ENCODE measurements at places on chromosomes 2 and 18.

GRCh38 chr2:67871686-67872412, 191.0 kb downstream of the C1D start:
- no peak for DNase-seq

DNA sequence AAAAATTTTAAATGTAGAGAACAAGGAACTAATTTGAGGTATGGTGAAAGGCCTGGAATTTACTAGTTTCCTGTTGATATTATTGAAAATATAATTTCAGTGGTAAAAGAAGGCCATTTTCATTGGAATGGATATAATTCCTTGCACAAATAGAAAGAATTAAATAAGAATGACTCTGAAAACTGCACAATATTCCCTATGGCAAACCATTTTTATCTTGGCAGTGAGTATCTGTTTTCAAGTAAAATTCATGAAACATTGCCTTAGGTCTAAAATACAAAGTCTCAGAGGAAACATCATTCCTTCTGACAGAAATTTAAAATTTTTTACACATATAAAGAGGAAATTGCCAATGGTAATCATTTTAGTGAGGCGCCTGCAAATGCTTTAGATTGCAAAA, 1468.3 kb downstream of the LRP1B start:
- DNase-seq: no peak

- DNase-seq: no peak
Measured at GRCh38 chr2:11305958-11306357, 38.5 kb downstream of the ROCK2 start.

- DNase-seq: no peak
Measured at GRCh38 chr18:42574871-42575270, 540.6 kb downstream of the RIT2 start.

GRCh38 chr2:233434666-233435330, 80.5 kb downstream of the DGKD start:
- no peak for DNase-seq

DNA sequence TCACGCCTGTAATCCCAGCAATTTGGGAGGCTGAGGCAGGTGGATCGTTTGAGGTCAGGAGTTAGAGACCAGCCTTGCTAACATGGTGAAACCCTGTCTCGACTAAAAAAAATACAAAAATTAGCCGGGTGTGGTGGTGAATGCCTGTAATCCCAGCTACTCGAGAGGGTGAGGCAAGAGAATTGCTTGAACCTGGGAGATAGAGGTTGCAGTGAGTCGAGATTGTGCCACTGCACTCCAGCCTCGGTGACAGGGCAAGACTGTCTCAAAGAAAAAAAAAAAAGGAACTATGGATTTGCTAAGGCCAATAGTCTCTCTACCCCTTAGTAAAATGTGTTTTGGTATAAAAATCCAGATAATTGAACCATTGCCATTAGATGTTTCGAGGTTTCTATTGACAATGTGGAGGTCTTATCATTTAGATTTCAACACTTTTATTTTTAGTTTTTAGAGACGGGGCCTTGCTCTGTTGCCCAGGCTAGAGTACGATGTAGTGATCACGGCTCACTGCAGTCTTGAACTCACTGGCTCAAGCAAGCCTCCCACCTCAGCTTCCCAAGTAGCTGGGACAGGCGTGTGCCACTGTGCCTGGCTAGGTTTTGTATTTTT, 1.1 kb upstream of the TXNDC2 start:
- DNase-seq: no peak

- no peak for DNase-seq
Measured at GRCh38 chr2:221501210-221501882, 70.8 kb downstream of the EPHA4 start.

DNA sequence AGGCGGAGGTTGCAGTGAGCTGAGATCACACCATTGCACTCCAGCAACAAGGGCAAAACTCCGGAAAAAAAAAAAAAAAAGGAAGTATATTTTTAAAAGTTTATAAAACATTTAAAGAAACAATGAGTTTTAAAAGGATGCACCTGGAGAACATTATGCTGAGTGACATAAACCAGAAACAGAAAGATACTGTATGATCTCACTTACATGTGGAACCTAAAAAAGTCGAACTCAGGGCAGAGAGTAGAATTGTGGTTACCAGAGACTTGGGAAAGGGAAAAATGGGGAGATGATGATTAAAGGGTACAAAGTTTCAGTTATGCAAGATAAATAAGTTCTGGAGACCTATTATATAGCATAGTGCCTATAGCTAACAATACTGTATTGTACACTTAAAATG, 52.8 kb upstream of the RTN4 start:
- DNase-seq: no peak

GRCh38 chr2:208099682-208100470, 24.4 kb downstream of the CRYGD start:
- DNase-seq: no peak

DNA sequence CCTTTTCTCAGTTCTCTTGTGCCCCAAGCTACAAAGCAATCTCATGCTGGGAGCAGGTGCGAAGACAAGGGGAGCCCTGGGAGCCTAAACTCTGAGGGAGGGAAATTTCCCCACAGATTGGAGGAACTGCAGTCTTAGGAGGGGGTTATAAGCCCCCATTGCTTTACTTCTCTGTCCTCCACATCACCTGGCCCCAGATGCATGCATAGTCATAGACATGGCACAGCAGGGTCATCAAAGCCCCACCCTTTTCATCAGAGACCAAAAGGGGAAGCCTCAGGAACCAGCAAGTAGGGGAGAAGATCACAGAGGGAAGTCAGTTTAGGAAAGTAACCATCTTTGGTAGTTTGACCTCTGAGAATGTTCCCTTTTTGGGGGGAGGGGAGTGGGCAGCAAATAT, 33.7 kb downstream of the LANCL1 start:
- DNase-seq: peak; percentile 16

DNA sequence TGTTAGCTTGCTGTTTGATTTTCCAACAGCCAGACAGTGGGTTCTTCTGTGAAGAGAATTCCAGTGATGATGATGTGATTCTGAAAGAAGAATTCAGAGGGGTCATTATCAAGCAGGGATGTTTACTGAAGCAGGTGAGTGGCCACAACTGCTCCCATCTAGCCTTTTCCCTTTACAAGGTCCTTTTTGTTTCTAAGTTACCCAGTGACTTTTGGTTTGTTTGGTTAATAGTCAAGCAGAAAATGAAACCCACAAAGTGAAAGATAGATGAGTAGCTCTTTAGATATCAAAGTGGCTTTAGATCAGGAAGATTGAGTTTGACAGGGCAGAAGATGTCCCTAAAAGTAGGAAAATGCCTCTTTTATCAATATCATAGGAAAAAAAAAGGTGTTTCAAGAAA, 23.3 kb downstream of the PLEK start:
- no peak for DNase-seq

GRCh38 chr2:133304344-133304743, 263.9 kb downstream of the NCKAP5 start:
- no peak for DNase-seq

DNA sequence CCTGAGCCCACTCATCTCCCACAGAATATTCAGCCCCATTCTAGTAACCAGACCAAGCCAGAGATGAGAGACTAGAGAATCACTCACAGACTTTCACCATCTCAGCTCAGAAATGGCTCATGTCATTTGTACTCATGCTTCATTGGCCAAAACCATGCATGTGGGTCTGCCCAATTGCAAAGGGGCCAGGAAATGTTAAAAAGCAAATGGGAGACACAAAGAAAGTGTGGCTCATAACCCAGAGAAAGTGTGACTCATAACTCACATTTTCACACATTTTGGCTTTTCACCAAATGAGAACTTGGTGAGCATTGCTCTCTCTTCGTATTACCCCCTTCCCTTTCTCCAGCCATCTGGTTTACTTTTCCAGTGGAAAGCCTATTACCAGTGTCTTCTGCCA, 66.2 kb downstream of the MDH1 start:
- DNase-seq: no peak

DNA sequence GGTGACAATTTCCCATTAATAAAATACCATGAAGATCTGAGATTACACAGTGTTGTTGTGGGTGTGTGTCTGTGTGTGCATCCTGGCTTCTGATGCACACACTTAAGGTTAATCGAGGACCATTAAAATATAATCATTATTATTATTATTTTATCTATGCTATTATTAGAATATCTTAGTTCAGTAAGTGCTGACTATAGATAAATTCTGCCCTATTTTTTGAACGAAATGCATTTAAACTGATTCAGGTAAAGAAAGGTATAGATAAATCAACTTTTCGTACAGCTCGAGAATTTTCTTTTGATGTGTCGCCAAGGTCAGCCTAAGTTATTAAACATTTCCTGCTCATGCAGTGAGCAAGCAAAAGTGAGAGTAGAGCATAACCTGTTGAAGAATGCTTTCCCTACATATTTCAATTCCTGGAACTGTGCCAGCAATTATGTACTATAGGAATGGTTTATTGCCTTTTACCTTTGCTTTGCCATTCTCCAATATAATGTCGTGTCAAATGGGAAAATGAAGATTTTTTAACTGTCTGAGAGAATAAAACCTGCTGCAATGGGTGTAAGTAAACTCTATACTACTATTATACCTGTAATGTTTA, 25.8 kb downstream of the KCNJ3 start:
- DNase-seq: no peak

- no peak for DNase-seq
Measured at GRCh38 chr2:80001701-80002101, 302.9 kb downstream of the LRRTM1 start.

- peak; percentile 78 for DNase-seq
Measured at GRCh38 chr2:11692966-11693521, 23.0 kb upstream of the NTSR2 start.

DNA sequence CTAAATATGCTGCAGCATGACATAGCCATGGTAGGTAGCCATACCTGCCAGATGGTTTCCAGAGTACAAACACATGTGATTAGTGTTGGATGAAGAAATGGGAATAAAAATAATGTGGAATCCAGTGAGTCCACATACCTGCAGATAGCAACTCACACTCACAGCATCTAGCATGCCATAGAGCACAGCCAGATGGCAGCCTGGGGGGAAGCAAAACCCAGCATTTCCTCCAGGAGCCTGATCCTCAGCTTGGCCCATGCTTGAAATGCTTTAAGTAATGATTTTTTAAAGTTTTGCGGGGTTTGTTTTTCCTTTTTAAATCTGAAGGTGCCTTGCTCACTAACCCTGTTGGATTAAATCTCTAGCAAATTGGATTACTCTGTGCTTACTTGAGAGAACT, 535.1 kb downstream of the STK39 start:
- no peak for DNase-seq
